ENCODE measurements at places on chromosomes 1 and 21.

DNA sequence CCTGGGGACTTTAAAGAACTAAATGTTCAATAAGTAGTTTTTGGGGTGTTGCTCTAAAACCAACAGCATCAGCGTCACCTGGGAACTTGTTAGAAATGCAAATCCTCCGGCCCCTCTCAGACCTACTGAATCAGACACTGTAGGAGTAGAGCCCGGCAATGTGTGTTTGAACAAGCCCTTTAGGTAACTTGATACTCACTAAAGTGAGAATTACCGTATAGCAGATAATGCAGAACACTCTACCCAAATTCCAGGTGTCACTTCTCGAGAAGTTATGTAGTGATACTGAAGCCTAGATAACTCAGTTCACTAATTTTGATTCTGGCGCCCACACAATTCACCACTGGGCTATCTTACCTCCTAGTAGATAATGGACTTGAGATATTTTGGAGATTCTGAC lies 3.7 kb upstream of the DPT start:
- DNase-seq, result no peak

DNA sequence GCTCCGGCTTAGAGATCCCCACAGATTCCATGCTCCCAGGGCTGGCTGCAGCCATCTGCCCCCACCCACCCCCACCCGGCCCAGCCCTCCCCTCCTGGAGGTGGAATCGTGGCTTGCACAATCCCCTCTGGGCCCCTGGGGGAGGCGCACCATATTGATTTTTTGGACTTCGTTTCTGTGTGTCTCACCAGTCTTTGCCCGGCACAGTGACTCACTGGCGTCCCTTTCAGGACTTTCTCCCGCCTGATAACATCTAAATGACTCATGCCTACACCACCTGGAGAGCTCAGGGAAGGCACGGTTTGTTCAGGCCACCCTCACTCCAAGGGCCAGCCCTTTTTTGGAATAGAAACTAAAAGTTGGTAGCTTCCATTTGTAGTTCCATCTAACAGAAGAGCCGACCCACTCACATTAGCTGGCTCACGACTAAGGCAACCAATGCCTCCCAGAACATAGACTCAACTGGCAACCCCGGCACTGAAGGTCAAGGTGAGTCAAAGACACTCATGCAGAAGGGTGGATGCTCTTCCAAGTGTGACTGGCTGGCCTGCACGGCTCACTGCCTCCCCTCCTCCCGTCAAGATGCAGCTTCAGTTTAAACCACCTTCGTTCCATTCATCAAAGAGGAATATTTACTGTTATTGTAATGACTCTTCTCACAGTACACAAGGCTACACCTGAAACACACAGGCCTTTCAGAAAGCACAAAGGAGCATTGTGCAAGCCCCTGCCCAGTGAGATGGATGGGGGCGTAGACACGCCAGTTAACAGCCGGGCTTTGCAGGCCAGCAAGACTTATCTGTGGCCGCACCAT lies 18.1 kb upstream of the ETS2 start:
- peak; percentile 46 for DNase-seq

GRCh38 chr1:229759037-229759435 lies 133.0 kb downstream of the URB2 start:
- DNase-seq, result no peak

DNA sequence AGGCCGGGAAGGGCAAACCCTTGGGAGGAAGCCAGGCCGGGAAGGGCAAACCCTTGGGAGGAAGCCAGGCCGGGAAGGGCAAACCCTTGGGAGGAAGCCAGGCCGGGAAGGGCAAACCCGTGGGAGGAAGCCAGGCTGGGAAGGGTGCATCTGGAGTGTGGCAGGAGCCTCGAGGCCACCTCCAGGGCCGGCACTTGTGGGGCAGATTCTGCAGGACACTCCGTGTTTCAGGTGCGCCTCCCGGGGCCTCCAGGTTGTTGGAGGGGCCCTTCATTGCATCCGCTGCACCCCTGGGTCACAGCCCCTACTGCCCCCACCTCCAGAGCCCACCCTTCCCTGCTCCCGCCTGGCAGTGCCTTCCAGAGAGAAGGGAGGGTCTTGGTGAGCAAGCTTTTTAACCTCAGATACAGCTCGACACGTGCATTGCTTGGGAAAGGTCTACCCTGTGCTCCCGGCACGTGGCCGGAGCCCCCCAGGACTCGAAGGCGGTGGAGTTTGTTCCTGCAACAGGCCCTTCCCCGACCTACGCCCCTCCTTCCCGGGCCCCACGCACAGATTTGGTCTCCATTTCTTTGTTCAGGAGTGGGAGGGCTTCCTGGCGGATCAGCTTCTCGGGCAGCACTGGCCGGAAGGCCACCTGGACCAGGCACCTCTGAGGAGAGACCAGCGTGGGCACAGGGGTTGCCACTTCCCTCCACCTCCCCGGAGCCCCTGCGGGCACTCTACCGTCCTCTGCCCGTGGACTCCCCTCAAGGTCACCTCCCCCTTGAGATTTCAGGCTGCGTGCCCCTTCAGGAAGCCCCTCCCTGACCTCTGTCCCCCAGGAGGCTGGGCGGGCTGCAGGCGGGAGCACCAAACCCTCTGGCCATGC lies 9.4 kb upstream of the TMEM52 start:
- DNase-seq, result no peak

DNA sequence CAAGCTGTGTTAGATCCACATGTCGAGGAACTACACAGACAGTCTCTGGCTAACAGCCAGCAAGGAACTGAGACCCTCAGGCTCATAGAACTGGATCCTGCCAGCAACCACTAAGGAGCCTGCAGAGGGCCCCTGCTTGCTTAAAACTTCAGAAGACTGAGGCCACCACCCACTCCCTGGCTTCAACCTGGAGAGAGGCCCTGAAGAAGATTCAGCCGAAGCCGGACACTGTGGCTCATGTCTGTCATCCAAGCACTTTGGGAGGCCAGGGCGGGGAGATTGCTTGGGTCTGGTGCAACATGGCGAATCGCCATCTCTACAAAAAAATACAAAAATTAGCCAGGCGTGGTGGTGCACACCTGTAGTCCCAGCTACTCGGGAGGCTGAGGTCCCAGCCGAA lies 92.6 kb upstream of the TMPRSS2 start:
- DNase-seq, result no peak

DNA sequence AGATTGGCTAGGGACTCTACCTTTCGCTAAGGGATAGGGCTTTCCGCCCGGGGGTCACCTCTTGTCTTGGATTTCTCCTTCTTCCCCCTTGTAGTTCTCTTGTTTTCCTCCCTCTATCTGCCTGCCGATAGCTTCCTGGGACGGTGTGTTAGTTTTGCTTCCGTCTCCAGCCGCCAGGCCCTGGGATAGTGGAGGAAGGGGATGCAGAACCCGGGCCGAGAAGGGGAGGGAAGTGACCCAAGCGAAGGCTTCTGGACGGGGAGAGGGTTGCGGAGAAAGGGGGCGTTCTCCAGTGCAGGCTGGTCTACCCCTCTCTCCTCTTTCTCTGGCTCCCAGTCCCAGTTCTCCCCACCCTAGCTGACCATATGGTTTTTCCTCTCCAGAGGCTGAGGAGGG lies 871 bp downstream of the TUFT1 start:
- no peak for DNase-seq

- DNase-seq, result no peak
Observed at GRCh38 chr21:41764558-41765419, 2.1 kb downstream of the RIPK4 start.

GRCh38 chr1:36253161-36253862 lies 29.1 kb downstream of the THRAP3 start:
- DNase-seq, result no peak

- peak; percentile 7 for DNase-seq
Observed at GRCh38 chr1:152515434-152515783, 1.1 kb downstream of the CRCT1 start.

GRCh38 chr1:154856049-154856448 lies 14.0 kb downstream of the KCNN3 start:
- no peak for DNase-seq

- DNase-seq, result peak; percentile 9
Observed at GRCh38 chr1:29453502-29454240, 217.3 kb downstream of the PTPRU start.

- no peak for DNase-seq
Observed at GRCh38 chr1:237863234-237863633, 27.5 kb downstream of the ZP4 start.

DNA sequence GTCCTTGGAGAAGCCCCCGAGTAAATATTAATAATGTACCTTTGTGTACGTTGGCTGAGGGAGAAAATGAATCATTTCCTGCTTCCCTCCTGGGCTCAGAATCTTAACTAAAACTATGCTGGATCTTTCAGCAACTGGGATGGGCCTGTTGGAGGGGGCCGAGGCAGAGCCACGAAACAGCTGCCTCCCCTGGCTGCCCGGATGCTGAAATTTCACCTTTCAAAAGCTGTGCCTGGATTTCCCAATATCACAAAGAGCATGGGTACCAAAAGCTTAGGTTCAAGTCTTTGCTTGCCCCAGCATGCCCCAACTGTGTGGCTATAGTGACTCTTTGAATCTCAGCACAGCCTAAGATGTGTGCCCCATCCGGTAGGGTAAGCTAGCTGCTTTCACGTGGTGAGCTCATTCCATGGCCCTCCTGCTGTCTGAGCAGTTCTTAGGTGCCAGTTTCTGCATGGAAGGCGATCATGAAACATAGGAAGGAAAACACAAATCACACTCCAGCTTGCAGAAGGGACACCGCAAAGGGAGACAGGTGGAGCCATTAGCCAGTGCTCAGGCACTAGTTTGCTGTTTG lies 473.5 kb downstream of the PTPRU start:
- no peak for DNase-seq

- no peak for DNase-seq
Observed at GRCh38 chr1:116458695-116459094, 85.7 kb downstream of the ATP1A1 start.

GRCh38 chr1:161890574-161890973 lies 124.5 kb downstream of the ATF6 start:
- no peak for DNase-seq

- DNase-seq, result peak; percentile 52
Observed at GRCh38 chr1:23100074-23100748, 68.4 kb downstream of the LUZP1 start.

- DNase-seq, result no peak
Observed at GRCh38 chr1:63674865-63675419, 81.7 kb downstream of the PGM1 start.

GRCh38 chr1:2479186-2479585 lies 3.1 kb downstream of the PLCH2 start:
- no peak for DNase-seq

DNA sequence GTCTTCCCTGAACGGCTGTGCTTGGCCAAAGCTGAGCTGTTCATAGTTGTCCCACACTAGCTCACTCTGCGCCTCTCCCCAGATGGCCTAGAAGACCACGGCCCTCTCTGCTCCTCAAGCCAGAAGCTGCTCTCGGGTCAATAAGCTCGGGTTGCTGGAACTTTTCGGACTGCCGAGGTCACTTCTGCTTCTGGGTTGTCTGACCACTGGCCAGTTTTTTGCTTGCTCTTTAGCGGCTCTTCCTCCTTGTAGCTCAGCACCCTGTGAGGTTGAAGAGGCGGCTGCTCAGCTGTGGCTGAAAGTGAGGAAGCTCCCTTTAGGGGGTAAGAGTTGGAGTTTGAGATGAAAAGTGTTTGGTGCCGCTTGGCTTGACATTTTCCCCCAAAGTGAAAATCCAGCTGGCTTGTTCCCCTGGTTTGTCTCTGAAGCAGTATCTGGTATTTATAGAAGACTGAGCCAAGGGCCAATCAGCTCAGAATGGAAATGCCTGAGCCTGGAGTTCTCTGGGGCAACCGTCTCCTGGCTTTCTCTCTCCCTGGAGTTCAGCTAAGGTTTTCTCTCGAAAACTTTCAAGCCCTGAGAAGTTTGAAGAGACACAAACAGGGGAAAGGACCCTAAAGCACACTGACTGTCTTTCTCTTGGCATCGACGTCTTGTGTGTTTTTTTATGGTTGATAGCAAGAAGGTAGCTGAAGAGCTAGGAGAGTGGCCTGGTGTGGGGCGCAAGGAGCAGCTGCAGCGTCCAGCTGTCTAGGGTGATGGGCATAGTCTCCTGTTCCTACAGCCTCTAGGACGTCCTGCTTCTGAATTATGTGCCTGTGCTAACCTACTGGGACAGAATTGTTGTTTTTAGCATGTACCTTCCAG lies 72.0 kb downstream of the SYT6 start:
- DNase-seq, result no peak

DNA sequence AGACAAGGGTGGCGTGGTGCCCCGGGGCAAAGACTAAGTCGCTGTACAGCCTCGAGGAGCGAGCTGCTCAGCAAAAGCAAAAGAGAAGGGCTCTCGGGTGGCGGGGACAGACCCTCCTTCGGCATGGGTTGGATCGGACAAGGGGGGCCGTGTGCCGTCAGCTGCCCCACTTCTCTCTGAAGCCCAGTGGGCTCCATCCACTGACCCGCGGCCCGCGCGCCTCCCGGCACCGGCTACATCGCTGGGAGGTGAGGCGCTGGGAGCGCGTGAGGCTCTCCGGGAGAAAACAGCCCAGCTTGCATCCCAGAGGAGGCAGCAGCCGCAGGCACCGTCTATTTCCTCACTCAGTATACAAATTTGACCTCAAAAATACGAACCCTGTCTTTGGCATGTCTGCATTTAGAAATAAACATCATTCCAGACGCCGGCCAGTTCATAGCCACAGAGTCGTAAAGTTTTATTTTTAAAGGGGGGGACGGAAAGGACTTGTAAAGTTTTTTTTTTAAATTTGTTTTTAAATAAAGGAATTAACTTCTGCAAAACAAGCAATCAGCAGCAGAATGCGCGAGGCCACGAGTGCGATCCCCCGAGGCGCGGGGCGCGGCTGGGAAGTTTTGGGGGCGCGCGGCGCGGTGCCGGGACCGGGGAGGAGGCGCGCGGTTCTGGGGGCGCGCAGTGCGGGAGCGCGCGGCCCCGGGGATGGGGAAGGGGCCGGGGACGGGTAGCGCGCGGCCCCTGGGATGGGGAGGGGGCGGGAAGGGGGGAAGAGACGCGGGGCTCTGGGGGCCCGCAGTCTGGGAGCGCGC lies 689 bp upstream of the GPR137B start:
- DNase-seq, result peak; percentile 18

DNA sequence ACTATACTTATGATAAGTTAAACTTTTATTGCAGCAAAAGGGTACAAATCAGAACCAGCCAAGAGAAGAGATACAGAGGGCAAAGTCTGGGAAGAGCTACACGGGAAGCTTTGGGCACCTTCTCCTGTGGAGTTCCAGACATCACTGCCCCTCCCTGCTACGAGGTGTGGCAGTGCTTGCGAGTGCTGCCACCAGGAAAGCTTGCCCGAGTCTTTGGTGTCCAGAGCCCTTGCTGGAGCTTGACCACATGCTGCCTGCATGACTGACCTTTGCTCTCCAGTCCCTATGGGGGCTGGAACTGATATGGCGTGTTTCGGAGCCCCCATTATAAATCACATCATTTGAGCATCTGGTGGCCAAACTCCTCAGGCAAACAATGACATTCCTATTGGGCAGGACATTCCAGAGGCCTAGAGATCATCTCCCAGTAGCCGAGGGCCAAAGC lies 23.4 kb downstream of the PLEKHO1 start:
- DNase-seq, result no peak

Measured in activated CD4-positive, alpha-beta T cell treated with anti-CD3 and anti-CD28 coated beads for 48 hours (primary cell).